ENCODE measurements at places on chromosomes 3 and 15.
A peak's percentile ranks its signal among the peaks of the same experiment; 100 is the strongest.

GRCh38 chr3:98806521-98806920 lies 43.4 kb downstream of the ST3GAL6 start:
- DNase-seq: no peak

DNA sequence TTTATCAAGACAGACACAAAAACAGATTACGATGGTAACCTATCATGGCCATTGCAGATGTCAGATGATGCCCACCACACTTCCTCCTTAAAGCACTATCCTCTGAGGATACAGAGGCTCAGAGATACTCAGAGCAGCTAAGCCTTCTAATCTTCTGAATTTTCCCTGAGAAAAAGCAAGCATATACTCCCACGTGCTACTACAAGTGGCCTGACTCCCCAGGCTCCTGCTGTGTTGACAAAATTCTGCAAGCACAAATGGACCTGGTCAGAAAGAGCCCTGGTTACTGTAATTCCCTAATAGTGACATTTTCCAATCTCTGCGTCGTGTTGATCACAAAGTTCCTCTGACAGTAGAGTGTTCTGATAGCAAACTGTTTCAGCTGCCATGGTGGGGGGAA lies 207.1 kb downstream of the KCNMB2 start:
- no peak for DNase-seq

DNA sequence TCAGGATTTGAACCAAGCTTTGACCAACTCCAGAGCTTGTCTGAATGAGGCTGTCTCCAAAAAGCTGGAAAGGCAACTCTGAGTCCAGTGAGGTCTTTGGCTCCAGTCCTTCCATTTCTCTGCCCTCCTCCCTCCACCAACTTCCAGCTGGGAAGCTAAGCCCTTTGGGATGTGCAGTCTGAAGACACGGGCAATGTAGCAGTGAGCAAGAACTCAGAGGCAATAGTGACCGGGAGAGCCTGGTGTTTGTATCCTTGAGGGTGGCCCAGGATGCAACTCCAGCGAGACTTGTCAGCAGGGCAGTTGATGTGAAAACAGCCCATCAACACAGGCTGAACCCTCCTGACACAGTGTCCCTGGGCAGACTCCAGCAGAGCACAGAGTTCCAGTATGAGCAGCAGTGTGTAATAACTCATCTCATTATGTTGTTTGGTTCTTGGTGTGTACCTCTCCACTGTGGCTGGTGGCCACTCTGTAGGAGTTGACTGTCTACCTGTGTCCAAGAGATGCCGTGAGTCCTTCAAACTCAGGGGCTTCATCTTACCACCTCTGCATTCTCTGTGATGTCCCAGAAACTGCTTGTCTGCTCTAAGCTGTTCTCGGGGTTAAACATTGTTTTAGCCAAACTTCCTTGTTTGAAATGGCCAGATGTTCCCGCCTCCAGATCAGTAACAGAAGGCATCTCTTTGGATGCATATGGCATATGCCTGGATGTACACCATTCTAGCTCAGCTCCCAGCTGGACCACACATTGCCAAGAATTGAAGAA lies 6.6 kb downstream of the CDCP1 start:
- DNase-seq: no peak

GRCh38 chr3:148763156-148763680 lies 64.4 kb upstream of the CPB1 start:
- DNase-seq: no peak

DNA sequence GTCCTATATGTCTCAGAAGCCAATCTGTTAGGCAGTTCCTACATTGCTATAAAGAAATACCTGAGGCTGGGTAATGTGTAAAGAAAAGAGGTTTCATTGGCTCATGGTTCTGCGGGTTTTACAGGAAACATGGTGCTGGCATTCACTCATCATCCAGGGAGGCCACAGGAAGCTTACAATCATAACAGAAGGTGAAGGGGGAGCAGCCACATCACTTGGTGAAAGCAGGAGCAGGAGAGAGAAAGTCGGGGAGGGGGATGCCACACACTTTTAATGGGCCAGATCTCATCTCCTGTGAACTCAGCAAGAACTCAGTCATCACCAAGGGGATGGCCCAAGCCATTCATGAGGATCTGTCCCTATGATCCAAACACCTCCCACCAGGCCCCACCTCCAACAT lies 9.1 kb downstream of the SLC49A4 start:
- no peak for DNase-seq

DNA sequence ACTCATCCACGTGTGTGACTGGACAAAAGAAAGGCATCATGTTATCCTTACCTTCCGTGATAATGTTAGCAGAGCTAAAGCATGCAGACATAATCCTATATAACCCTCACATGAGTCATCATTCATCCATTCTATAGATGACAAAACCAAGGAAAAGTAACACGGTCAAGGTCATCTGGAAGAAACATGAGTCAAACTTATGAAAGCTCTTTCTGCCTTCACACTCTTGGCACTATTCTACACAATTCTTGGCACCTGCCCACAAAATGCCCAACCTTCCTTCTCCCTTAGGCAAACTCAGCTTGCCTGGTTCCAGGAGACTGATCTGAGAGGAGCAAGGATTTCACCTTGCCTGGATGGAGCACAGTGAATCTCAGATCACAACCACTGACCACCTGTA lies 66.9 kb downstream of the PRICKLE2 start:
- DNase-seq: no peak

- no peak for DNase-seq
Measured at GRCh38 chr3:52682016-52682415, 3.7 kb downstream of the PBRM1 start.

- DNase-seq: no peak
Measured at GRCh38 chr15:92806763-92807162, 93.4 kb upstream of the CHD2 start.

DNA sequence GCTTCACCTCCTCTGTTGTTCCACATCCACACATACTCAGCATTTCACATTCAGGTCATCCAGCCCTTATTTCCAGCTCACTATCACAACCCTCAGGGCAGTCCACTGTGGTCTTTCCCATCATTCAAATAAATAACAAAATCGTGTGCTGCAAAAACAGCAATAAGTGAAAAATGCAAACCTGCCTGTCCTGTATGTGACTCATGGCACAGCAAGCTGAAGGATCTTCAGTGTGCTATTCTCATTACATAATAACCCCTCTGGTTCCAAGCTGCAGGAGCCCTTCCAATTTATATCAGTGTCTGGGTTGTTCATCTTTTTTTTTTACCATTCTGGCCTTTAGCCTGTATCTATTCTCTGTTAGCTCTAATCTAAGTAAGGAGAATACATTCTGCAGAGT lies 185.3 kb upstream of the UBE2E2 start:
- no peak for DNase-seq

- DNase-seq: no peak
Measured at GRCh38 chr3:107268469-107268868, 108.8 kb upstream of the CCDC54 start.

GRCh38 chr3:156407617-156408225 lies 147.2 kb downstream of the SSR3 start:
- no peak for DNase-seq

GRCh38 chr15:91578511-91578910 lies 275.0 kb upstream of the SLCO3A1 start:
- no peak for DNase-seq

- DNase-seq: no peak
Measured at GRCh38 chr3:140500473-140500872, 177.4 kb upstream of the TRIM42 start.

- no peak for DNase-seq
Measured at GRCh38 chr3:43379343-43379742, 93.0 kb downstream of the SNRK start.

- peak; percentile 35 for DNase-seq
Measured at GRCh38 chr3:128426128-128426921, 40.4 kb downstream of the DNAJB8 start.

GRCh38 chr15:99925661-99926461 lies 192.6 kb upstream of the LYSMD4 start:
- DNase-seq: no peak

- no peak for DNase-seq
Measured at GRCh38 chr15:74172701-74173379, 670 bp upstream of the ISLR start.

Data from bone marrow (tissue), 2 donors.